ENCODE measurements at places on chromosomes 7 and 10.

GRCh38 chr7:69173846-69174245 lies 424.4 kb upstream of the AUTS2 start:
- DNase-seq: no peak

GRCh38 chr7:85475071-85475470 lies 288.2 kb upstream of the SEMA3D start:
- DNase-seq: no peak

GRCh38 chr10:49388161-49388560 lies 7.7 kb downstream of the DRGX start:
- DNase-seq: no peak

DNA sequence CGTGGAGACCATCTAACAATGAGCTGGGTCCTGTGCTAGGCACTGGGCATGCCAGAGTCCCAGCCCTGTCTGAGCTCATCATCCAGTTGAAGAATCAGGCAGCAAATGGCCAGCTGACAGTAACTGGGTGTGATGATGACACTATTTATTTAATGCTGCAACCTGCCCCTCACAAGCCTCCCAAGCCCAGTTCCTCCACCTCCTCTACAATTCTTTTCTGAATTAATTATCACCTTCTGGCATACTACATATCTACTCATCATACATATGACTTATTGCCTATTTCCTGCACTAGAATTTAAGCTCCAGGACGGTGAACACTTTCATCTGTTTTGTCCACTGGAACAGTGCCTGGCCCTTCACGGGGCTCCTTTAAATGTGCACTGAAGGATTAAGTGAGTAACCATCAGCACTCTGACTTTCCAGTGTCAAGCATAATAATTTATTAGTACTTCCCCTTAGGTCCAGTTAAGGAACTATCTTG lies 96.7 kb upstream of the LAMB4 start:
- no peak for DNase-seq

- DNase-seq: no peak
Measured at GRCh38 chr10:132077091-132077490, 11.3 kb downstream of the JAKMIP3 start.

- no peak for DNase-seq
Measured at GRCh38 chr7:156515911-156516790, 124.4 kb upstream of the RNF32 start.

- DNase-seq: no peak
Measured at GRCh38 chr10:80410578-80411145, 2.3 kb downstream of the PRXL2A start.

DNA sequence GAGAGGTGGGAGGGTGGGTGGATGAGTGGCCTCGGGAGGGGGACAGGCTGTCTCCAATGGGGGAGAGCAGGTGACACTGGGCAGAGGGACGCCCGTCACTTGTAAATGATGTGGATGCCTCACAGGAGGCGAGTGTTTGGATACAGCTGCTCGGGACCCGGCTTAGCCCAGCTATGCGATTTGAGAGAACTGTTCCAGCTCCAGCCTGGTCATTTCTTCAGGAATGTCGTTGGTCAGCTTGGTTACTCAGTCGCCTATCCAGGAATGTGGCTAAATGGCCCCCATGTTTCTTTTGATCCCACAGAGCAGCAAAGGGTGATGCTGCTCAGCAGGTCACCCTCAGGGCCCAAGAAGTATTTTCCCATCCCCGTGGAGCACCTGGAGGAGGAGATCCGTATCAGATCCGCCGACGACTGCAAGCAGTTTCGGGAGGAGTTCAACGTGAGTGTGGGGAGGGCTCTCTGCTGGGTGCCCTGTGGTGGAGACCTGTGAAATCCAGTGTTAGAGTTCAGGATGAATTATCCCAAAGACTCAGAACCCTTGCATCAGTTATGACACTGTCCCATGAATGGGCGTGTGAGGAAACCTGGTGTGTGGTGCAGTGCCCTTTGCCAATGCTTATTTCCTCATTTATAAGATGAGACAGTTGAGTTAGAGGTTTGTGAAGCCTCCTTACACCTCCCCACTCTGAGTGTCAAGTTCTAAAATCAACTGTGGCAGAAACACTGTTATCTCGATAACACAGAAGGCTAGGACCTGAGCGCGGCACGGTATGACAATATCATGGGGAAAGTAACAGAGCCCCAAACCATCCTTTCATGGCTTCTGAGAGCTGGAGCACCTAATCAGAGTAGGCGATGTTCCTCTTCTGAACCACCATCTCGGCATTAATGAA lies 76.8 kb downstream of the MKI67 start:
- no peak for DNase-seq

- DNase-seq: no peak
Measured at GRCh38 chr10:22410394-22410793, 65.1 kb downstream of the SPAG6 start.

- no peak for DNase-seq
Measured at GRCh38 chr10:29392376-29393021, 103.6 kb downstream of the LYZL1 start.

GRCh38 chr7:7681191-7681935 lies 37.0 kb downstream of the RPA3 start:
- peak; percentile 1 for DNase-seq

GRCh38 chr7:48140001-48140681 lies 31.1 kb upstream of the ABCA13 start:
- no peak for DNase-seq

GRCh38 chr7:93202594-93203250 lies 23.5 kb downstream of the HEPACAM2 start:
- DNase-seq: no peak

GRCh38 chr10:123741711-123742110 lies 75.6 kb downstream of the GPR26 start:
- DNase-seq: no peak

DNA sequence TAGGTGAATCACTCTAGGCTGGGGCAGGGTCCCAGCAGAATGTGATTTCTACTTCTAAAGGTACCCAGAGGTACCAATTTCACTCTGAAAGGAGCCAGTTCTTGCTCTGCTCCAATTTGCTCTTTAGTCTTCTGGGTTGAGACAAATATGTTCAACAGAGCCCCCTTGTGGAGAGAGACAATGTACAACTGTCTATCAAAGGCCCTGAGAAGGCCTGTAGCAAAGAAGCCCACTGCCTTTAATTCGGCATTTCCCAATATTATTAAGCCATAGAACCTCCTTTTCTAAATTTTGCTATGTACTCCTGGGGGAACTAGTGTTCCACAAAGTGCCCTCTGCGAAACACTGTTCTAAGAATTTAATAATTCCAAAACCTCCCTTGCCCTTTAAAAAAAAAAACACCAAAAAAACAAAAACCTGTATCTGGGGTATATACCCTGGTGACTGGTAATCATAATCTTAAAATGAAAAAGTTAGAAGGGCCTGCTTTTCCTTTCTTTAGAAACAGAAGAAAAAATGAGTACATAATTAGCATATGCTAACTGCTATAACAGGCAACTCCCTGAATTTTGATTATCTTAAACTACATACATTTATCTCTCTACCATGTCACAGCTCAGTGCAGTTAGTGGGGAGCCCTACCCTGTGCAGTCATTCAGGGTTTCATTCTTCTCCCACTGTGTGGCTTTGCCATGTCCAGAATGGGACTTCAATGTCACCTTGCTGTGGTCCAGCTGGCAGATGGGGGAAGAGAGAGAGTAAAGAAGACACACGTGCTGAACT lies 160.9 kb upstream of the BMPER start:
- DNase-seq: no peak

DNA sequence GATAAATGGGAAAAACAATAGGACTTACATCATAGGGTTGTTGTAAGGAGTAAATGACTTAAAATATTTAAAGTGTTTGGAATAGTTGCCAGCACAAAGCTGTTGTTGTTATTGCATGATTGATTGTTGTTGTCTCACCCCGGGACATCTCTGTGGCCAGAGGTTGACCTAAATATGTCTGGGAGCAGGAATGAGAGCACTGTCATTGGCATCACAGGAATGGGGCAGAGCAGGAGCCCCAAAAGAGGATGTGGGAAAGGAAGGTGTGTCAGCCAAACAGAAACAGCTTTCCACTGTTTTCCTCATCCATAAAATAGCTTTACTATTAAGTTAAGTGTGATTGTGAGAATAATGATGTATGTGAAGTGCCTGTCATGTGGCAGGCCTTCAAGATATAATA lies 121.6 kb downstream of the TMEM168 start:
- no peak for DNase-seq

- no peak for DNase-seq
Measured at GRCh38 chr10:84743483-84743882, 415.1 kb downstream of the CCSER2 start.

DNA sequence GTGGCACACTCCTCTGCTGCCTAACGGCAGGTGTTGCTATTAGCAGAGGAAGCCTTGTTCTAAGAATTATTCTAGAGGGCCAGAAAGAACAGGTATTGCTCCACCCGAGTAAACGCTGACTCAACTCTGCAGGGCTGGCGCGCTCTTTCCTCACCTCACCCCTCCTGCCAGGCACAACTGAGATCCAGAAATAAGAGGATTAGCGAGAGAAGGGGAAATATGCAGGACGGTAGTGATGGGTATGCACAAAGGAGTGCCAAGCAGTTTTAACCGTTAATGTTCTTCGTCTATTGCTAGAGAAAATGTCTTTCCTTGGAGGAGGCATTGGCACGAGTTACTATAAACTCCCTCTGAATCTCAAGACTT lies 369 bp upstream of the SCIN start:
- no peak for DNase-seq

DNA sequence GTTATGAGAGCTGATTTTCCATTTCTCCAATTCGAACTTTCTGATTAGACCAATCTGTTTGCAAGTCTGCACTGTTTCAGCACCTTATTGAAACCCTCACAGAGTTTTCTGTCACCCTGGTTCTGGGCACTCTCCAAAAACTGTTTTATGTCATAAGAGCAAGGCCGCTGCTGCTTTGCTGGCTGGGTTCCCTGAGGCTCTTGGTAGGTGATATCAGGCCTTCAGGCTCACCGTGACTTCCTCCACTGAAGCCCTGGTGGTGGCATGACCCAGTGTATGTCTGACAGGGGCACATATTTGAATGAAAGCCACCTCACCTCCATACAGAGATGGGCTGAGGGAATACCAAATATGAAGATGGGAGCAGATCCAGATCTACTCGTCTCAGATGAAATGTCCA lies 8.3 kb downstream of the RABGEF1 start:
- no peak for DNase-seq

GRCh38 chr10:75773231-75773780 lies 341.9 kb downstream of the LRMDA start:
- no peak for DNase-seq

GRCh38 chr10:91596825-91597196 lies 36.1 kb downstream of the PPP1R3C start:
- no peak for DNase-seq

DNA sequence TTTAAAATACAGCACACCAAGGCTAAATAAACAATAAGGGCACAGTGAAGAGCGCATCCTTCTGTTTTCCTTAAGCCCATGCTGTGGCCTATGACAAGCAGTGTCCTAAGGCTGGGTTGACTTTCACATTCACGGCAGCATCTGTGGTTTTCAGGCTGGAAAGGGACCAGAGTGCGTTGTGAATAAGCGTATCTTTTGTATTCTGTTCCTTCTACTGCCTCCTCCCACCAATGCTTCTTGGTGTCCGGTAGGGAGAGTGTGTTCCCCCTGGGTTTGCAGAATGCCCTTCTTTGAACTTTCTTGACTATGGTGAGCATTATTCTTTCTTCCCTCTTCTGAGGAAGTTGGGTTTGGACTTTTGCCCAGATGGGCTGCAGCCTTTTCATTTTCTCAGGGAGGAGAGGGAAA lies 73.6 kb downstream of the ABCA13 start:
- no peak for DNase-seq

DNA sequence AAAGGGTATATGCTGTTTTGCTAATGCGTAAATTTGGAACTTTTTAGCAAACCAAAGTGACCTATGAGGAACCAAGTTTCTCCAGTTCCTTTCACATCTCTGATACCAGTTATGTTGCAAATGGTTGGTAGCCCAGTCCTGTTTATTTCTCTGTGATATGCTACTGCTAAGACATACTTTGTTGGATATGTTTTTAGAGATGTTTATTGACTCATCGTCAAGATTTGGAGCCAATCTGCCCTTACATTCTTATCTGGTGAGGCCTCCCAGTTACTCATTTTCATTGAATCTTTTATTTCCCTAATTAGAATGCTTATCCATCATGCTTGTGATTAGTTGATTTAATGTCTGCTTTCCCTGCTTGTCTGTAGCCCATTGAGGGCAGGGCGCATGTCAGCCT lies 58.9 kb downstream of the LRGUK start:
- no peak for DNase-seq

- no peak for DNase-seq
Measured at GRCh38 chr10:25696013-25696708, 237.9 kb upstream of the MYO3A start.

GRCh38 chr7:23742051-23742450 lies 32.0 kb downstream of the STK31 start:
- no peak for DNase-seq

DNA sequence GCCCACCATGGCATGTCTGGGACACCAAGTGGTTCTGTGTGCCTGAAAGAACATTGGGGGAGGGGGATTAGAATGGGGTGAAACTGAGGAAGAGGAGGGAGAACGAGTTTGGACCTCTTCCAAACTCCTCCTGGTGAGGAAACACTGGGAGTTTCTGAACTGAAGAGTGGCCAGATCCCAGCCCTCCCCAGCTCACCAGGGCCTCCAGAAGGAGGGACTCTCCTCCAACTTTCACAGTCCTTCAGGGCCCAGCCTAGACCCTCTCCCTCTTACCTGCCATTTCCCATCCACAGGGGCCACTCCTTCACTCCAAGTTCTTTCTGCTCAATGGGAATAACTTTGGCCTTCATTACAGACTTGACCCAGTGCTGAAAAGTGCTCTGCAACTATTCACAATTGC lies 132.0 kb upstream of the FOXK1 start:
- DNase-seq: no peak

DNA sequence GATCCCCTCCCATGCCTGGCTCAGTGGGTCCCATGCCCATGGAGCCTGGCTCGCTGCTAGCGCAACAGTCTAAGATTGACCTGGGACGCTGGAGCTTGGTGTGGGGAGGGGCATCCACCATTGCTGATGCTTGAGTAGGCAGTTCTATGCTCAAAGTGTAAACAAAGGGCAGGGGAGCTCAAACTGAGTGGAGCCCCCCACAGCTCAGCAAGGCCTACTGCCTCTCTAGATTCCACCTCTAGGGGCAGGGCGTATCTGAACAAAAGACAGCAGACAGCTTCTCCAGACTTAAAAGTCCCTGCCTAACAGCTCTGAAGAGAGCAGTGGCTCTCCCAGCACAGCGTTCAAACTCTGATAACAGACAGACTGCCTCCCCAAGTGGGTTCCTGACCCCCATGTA lies 31.2 kb upstream of the FFAR4 start:
- no peak for DNase-seq

Measured in activated naive CD4-positive, alpha-beta T cell (primary cell).